ENCODE measurements at places on chromosomes 12 and 14.
A peak's percentile ranks its signal among the peaks of the same experiment; 100 is the strongest.

DNA sequence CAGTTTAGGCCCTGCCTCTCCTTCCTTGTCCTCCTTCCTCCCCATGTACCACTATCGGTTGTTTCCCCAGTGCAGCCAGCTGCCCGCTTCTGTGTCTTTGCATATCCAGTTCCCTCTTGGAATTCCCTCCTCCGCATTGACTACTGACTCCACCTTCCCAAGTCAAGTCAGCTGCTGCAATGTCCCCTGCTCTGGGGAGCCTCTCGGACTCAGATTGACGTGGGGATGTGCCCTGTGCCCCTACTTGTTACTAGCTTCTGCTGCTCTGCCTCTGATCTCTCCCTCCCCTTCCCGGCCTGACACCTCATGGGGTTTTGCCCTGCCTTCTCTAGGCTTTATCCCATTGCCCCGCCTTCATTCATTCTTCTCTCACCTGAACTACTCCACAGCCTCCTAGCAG is 2.1 kb upstream of the CD9 start:
- no peak for DNase-seq

DNA sequence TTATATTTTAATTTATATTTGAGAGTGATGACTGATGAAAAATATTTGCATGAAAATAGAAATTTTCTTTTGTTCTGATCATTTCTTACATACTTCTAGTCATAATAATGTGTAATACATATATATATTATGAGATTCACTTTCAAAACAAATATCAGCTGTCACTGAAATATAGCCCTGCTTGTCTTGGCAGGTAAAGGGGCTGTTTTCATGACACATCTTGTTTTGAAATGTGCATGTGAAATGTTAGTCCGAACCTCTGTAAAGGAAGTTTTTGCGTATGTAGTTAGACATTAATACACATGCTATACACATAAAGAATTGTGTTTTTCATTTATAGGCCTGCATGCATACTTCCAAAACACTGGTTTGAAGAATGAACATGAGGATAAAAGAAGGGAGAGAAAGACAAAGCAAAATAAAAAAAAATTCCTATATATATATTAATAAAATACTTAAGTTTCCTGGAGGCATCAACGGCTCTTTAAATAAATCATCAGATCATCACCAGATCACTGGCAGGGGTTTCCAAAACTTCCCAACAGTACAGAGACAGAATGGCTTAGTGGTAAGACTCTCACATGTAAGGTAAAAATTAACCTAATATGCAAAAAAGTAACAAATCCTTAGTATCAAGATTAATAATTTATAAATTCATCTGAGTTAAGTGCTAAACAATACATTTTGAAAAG is 60.1 kb downstream of the SEL1L start:
- no peak for DNase-seq

DNA sequence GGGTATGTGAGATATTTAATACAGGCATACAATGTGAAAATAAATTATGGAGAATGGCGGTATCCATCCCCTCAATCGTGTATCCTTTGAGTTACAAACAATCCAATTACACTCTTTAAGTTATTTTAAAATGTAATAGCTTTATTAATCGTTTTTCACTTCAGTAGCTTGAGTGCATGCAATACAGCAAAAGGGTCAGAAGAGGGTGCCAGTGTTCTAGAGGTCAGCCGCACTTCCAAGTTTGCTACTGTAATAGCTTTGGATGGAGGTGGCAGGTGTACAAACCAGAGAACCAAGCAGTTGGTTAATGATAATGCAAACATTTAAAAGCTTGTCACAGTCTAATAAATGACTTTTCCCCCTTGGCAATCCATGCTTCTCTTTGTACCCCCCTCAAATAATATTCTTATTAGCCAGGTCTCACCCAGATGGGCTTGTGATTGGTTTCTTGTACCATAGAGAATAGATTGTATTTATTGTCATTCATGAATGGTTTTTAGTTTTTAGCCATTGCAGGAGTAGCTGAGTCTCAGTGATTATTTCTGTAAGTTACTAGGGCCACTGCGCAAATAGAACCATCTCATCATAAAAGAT is 127.0 kb downstream of the ERC1 start:
- DNase-seq, result peak; percentile 46

GRCh38 chr14:105387530-105387922 is 10.8 kb upstream of the TEX22 start:
- peak; percentile 15 for DNase-seq

DNA sequence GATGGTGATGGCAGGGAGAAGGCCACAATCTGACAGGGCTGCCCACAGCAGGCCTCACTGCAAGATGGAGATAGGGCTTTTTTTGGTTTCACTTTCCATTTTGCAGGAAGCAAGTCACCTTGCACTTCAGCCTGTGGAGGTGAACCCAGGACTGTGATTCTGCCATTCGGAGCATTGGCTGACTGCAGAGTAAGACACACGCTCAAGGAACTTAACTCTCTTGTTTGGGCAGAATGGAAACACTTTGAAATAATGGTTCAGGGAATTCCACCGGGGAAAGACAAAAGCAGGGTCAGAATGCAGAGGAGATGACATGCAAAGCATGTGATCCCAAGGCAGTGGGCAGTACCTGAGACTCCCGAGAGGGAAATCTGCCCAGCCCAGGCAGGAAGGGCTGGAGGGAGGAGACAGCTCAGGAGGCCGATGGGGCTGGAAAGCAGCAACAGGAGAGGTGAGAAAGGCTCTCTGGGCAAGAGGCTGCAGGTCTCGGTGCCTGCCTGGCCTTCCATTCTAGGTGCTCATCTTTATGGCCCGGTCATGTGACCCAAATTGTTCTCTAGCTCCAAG is 58.7 kb upstream of the PRMT8 start:
- no peak for DNase-seq

GRCh38 chr14:32217301-32217700 is 14.2 kb upstream of the RNU6-8 start:
- no peak for DNase-seq

- peak; percentile 49 for DNase-seq
Observed at GRCh38 chr14:103125098-103126070, 2.1 kb downstream of the TNFAIP2 start.

DNA sequence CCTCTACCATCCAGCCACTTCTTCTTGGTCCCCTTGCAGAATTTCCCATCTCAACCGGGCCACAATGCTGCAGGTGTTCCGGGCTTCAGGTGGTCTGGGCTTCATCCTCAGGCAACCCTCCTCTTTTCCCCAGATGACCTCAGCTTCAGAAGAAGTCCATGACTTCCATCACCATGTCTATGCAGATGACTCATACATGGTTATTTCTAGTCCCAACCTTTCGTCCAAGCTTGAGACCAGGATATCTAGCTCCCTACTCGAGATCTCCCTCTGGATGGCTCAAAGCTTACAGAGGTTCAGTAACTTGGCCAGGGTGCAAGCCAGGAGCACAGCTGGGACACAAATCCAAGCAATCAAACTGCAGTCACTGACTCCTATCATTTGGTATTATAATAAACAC is 154.6 kb upstream of the NOS1 start:
- DNase-seq, result no peak

DNA sequence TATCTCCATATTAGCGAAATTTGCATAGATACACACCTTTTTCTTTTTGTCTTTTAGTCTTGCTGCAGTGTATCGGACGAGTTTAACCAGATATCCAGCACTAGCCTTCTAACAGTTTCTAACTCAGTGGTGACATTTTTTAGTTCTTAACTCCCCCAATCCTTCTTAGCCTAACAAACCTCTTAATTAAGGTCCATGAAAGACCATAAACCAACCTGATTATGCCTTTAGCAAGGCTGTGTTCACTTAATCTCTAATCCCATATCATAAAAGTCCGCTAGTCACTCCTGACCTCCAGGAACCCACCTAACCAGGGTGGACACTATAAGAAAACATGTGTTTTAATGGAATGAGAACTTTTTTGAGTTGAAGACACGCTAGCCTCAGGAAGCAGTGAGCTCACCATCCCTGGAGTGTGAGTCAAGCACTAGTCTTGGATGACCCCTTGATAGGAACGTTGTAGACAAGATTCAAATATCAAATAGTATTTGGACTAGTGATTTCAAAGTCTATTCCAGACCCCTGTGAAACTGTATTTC is 9.5 kb downstream of the CDKN1B start:
- no peak for DNase-seq
